ENCODE measurements at places on chromosomes 6 and 20.

- no peak for DNase-seq
Observed at GRCh38 chr6:156699017-156699421, 78.2 kb upstream of the ARID1B start.

- no peak for DNase-seq
Observed at GRCh38 chr6:130908188-130908587, 81.0 kb downstream of the SMLR1 start.

- peak; percentile 88 for DNase-seq
Observed at GRCh38 chr20:62642051-62642665, at the start of gene SLCO4A1. Gene SLCO4A1 (plus strand): TSS chr20:62642503. CDS start chr20:62656455, 13,952 bp downstream.

GRCh38 chr6:85364344-85364743 is 85.5 kb upstream of the NT5E start:
- peak; percentile 84 for DNase-seq

- no peak for DNase-seq
Observed at GRCh38 chr6:34990971-34991560, 102.0 kb downstream of the ANKS1A start.

DNA sequence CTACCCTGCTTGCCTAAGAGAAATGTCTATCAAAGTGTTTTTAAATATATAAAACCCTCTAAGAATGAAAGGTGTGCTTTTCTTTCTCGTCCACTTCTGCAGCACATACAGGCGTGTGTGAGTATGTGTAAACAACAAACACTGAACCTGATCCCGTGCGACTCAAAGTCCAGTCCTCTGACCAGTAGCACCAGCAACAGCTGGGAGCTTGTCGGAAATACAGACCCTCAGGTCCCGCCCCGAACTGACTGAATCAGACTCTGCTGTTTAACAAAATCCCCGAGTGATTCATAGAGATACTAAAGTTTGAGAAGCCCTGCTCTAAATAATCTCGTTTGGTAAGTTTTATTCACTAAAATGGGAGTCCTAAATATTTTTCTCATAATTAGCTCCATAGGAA is 208.0 kb upstream of the KCNQ5 start:
- DNase-seq, result no peak

- peak; percentile 43 for DNase-seq
Observed at GRCh38 chr6:109187399-109188114, 92.2 kb downstream of the CEP57L1 start.

GRCh38 chr6:41677124-41677921 is 39.1 kb downstream of the MDFI start:
- DNase-seq, result no peak

- DNase-seq, result no peak
Observed at GRCh38 chr20:59775687-59776055, 157.8 kb downstream of the SYCP2 start.

DNA sequence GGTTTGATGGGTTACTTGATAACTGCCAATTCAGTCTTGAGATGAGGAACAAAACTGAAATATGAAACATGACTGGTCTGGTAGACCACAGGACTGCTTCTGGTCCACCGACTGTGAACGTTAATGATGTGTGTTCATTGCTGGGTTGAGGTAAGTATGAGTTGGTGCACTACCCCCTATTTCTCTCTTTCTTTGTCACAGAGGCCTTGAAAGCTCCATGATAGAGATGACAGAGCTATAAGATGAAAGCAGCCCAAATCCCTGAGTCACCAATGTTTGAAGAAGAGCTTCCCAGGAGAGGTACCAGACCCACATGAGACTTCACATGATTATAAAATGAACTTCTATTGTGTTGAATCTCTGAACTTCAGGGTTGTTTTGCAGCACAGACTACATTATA is 555.5 kb downstream of the PTPRT start:
- DNase-seq, result no peak

GRCh38 chr6:30213667-30213956 is 406 bp upstream of the TRIM26 start:
- DNase-seq, result peak; percentile 57
